Umbilical cord (tissue), 2 donors: ENCODE measurements at places on chromosomes 12 and 14. TPM values are rescaled to one million over a fixed set of nuclear protein-coding genes. Genes with fewer than 3 reads are reported as not detected.

AQP5 gene
- total RNA-seq, result 7.2 TPM

- DNase-seq, result no peak
These were observed 9.2 kb downstream of the PHB2 start for GRCh38 chr12:6961278-6961694.

GRCh38 chr12:54051874-54052437 lies 1.7 kb upstream of the HOXC4 start:
- DNase-seq, result no peak

CMAS gene
- 28.6 TPM for total RNA-seq

DNA sequence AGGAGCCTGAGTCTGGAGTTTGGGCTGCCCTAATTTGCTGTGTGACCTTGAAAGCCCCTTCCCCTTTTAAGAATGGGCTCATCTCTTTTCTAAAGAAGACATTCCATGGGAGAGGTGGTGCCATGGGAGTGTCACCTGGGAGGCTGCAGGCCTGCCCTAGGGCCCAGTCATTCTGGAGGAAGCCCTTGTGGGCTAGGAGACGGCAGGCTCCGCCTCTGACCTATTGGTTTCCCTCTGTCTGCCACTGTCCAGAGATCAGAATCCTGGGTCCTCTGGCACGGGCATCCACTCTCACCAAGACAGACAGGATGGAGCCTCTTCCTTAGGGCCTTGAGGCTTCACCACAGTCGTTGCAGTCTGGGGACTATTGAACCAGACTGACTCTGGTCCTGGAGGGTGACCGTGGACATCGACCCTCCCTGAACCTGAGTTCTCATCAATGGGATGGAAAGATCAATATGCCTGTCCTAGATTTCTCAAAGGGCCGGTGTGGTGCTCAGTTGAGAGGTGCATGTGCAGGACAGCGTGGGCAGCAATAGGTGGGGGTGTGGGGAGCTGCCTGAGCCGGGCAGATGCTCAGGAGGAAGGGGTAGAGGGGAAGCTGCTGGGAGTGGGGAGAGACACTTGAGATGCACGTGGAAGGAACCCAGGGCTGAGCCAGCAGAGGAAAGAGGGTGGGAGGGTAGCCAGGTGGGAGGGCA lies 12.2 kb upstream of the CLMN start:
- no peak for DNase-seq

FOXN3 gene
- 64.3 TPM for total RNA-seq

C12orf42 gene
- 0.48 TPM for total RNA-seq

ACOT4 gene
- total RNA-seq, result 4.3 TPM

DNA sequence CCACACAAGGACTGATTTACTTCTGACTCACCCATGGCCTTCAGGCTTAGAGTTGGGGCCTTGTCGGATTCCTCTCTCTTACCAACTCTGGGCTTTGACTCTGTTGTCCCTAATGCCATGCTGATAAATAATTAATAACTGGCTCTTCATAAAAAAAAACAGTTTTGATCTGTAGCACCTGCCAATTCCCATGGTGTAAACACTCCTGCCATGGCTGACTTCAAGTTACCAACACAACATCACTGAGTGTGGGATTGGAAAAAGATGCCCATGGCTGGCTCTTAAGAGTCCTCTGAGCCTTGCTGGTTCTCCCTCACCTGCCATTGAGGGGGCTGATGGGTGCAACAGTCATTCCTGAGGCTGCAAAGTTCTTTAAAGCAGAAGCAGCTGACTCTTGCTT lies 104.8 kb downstream of the KIF26A start:
- DNase-seq, result no peak

TAS2R30 gene
- 22.4 TPM for total RNA-seq
